ENCODE measurements at places on chromosomes 12 and 14.

- DNase-seq, result no peak
These were observed 47.2 kb downstream of the ARMH4 start for GRCh38 chr14:58104808-58105207.

- DNase-seq, result peak; percentile 42
These were observed 796 bp downstream of the YAF2 start for GRCh38 chr12:42237052-42237852.

- no peak for DNase-seq
These were observed 25.1 kb downstream of the CDKL1 start for GRCh38 chr14:50371546-50371945.

GRCh38 chr14:96221841-96222240 is 17.2 kb downstream of the BDKRB2 start:
- no peak for DNase-seq

DNA sequence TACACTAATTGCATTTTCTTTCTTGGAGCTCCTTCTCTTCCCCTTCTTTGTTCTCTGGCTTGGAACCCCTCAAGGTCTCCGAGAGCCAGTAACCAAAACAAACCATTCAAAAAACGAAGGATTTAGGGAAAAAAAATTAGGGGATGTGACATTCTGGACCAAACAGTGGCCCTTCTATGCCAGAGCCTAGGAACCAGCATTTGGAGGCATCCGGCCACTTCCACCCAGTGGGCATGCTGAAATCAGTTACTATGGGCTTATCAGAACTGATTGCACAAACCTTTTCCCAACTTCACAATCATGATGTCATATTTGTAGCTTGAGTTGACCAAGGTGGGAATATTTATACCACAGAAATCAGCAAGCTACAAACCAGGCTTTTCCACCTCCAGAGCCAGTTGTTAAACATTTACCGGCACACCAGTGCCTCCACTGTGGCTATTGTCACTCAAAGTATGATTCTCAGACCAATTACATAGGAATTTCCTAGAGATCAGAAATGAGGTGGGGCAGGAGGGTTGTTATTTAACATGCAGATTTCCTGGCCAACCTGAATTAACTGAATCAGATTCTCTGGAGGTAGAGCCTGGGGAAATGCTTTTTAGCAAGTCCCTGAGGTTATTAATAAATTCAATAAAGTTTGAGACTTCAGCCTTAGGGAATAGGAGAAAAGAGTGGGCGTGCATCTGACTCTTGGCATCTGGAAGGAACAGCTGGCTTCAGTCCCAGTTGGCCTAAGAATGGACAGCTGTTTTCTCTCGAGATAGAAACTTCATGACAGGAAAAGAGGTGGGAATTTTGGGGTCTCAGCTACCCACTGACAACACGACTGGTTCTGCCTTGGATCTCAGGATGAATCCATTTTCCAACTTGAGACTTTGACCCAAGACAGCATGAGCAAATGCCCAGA is 273.9 kb downstream of the ZFP36L1 start:
- DNase-seq, result no peak

GRCh38 chr12:90745211-90745610 is 209.8 kb downstream of the CCER1 start:
- no peak for DNase-seq

- DNase-seq, result no peak
These were observed 474.4 kb upstream of the DCN start for GRCh38 chr12:91657032-91657431.

DNA sequence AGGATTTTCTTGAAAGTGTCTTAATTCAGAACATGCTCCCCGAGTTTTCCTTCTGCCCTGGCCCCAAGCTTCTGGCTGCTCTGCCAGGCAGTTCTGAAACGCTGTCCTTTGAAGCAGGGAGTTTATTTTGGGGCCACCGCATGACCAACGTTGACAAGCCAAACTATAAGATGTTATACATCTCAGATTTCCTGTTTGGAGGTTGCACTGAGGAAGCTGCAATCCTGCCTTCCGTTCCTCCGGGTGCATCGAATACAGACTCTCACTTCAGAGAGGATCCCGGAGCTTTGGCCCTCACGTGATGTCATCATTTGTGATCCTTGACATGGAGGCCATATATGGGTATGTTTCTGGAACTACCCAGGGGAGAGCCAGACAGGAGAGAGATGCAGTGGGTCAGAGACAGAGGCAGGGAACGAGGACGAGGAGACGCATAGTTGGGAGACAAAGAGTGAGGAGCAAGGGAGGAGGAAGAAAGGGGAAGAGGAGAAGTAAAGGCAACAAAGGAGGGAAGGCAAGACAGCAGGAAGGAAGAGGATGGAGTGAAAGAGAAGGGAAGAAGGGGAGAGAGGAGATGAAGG is at the start of gene ASB2:
Gene ASB2, minus strand, starts transcription at position 94 of the 581 bp plus-strand sequence. CDS start 12,031 bp downstream, outside the sequence.
- DNase-seq, result no peak

- DNase-seq, result peak; percentile 73
These were observed 536 bp downstream of the VPS29 start for GRCh38 chr12:110501399-110501751.

- no peak for DNase-seq
These were observed 343.0 kb downstream of the BCAT1 start for GRCh38 chr12:24605916-24606315.

DNA sequence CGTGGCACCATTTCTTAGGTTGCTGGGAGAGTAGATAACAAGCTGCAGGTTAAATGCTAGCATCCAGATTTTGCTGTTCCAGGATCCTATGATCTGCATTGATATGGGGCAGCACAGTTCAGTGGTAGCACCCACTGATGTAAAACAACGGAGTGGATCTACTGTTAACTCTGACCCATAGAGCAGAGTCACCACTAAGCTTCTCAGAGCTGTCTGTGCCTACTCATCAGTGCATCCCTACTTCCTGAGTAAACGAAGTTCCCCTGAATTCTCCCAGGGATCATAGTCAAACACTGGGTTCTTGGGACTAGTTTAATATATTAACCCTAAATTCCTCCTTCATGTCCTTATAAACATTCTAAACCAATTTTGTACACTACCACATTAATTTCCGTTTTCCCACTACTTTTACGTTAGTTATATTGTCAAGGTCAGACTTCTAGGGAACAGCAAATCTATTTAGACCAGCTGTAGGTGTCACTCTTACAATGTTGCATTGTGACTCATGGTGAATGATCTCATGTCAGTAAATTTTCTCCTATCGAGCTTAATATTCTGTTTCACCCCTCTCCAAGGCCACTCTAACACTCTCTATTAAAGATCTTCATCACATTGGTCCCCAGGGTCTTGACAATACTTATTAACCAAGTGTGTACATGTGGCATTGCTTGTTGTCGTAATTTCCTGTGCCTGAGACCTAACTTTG is 10.3 kb downstream of the RERGL start:
- no peak for DNase-seq

DNA sequence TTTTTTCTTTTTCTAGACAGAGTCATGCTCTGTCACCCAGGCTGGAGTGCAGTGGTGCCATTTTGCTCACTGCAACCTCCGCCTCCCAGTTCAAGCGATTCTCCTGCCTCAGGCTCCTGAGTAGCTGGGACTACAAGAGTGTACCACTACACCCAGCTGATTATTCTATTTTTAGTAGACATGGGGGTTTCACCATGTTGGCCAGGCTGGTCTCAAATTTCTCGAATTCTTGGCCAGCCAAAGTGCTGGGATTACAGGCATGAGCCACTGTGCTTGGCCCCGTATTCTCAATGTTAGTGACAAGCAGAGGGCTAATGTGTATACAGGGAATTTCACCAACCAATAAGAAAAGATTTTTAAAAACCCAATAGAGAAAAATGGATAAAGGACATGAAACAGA is 8.4 kb downstream of the PLBD2 start:
- DNase-seq, result no peak

DNA sequence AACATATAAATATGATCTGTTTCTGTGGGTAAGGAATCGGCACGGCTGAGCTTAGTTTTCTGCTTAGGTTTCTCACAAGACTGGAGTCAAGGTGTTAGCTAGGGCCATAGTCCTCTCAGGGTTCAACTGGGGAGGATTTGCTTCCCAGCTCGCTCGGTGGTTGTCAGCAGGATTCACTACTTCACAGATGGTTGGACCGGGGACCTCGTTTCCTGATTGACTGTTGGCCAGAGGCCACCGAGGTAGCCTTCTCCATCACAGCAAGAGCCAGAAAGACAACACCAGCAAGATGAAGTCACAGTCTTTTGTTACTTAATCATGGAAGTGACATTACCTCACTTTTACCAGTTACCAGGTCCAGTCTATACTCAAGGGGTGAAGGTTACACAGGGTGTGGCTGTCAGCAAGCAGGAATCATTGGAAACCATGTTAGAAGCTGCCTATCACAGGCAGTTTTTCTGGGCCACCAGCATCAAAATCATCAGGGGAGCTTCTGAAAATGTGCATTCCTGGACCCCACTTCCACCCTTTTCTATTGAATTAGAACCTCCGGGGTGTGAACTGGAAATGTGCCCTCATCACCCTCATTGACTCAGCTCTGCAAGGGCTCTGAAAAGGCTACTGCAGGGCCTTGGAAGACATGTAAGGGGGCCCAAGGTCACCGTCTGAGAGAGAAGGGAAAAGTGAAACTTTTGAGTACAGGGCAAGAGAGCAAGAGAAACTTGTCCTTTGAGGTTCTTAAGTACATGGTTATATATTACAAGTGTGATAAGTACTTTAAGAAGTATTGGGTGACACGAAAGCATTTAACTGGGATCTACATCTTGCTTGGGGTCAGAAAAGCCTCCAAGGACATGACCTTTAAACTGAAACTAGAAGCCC is 10.9 kb downstream of the COPS7A start:
- DNase-seq, result no peak

- DNase-seq, result no peak
These were observed 56.8 kb upstream of the DYNC1H1 start for GRCh38 chr14:101907619-101908018.

- no peak for DNase-seq
These were observed 85.8 kb downstream of the RBM19 start for GRCh38 chr12:113880326-113880725.

DNA sequence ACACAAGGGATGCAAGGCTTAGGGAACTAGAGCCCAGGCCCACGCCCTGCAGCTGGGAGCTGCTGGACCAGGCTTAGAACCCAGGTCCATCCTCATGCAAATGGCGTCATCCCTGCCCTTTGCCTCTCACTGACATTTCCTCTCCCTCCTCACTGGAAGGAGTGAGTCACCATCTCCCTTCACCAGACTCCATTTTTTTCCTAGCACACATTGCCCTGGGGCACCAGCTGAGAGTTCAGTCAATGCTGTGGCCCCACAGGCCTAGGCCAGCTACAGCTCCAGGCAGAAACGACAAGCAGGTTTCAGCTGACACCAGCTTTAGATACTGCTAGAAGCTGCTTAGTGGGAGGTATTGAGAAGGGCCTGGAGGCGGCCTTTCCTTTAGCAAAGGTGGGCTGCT is 98.9 kb downstream of the RIMBP2 start:
- no peak for DNase-seq

GRCh38 chr12:76542908-76543307 is 16.7 kb downstream of the OSBPL8 start:
- no peak for DNase-seq

DNA sequence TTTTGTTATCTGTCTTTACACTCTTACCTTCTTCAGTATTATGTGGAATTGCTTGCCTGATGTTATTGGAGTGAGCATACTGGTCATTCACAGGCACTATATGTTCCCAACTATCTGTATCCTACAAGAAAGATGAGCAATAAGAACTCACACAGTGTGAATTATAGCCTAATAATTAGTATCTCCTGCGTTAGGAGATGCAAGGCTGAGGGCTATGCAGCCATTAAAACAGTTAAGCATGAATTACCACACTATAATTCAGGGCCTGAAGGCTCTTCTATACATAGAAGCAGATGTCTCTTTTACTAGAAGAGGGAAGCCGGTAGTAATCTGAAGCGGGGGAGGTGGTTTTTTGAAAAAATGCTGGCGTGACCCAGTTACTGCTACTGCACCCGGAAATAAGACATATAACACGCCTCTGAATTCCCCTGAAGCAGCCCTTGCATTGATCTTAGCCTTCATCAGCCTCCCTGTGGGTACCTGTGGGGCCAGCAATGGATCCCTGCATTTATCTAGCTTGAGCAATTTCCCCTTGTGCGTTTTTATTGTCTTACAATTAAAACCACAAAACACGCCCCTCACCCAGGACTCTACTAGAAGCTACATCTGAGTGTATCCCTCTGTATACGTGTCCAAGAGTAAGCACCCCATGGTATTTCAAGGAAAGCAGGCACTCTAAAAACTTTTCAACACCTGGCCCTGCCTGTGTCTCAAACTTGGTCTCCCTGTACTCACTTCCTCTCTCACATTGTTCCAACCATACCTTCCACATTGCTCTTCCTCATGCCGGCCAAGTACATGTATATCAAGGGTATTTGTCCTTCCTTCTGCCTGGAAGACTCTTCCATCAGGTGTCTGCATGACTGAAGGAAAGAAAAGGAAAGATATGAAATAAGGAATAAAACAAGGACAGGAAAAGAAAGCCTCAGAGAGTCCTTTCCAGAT is 210.9 kb upstream of the ARID2 start:
- no peak for DNase-seq

DNA sequence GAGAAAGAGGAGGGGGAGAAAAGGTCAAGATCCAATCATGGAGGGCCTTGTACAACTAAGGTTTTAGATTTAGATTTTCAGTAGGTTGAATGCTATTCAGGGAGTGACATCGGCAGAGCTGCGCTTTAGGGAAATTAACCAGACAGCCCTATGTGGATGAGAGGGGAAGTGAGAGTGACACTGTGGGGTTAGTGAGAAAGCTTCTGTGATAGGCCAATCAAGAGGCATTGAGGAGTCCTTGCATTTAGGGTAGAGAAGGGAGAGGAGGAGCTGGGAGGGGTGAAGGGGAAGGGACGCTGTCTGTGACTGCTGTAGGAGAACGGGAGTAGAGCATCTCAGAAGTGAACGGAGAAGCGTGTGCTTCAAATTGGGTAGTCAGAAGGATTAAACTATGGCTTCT is 3.4 kb downstream of the HSD17B6 start:
- no peak for DNase-seq

- peak; percentile 81 for DNase-seq
These were observed 21.8 kb upstream of the EIF2B2 start for GRCh38 chr14:74980731-74981461.

- no peak for DNase-seq
These were observed 10.0 kb upstream of the LRTM2 start for GRCh38 chr12:1810201-1810930.

DNA sequence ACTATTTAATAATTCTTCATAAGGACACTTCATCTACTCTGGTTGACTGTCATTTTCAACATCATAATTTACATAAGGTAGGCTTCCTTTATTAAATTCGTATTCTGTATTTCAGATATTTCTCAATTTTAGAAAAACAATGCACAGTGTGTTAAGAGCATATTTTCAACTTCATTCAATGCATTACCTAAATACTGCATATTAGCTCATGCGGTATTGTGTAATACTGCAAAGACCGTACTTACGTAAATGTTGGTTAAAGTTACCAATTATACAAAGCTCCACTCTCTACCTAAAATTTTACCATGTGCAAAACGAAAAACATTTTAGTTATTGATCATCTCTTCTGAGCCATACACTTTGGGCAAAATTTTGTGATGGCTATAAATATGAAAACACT is 62.8 kb downstream of the EXOC5 start:
- DNase-seq, result no peak

GRCh38 chr12:56454557-56454956 is at the start of gene MIP:
TSS of gene MIP (minus strand) at chr12:56454657. CDS start at chr12:56454613, 44 bp downstream.
- DNase-seq, result no peak

GRCh38 chr12:69102856-69103255 is 136.5 kb upstream of the CPSF6 start:
- no peak for DNase-seq
